Hindlimb muscle (tissue), 1 donor: ENCODE measurements at places on chromosomes 7 and 10. TPM values are rescaled to one million over a fixed set of nuclear protein-coding genes. Genes with fewer than 3 reads are reported as not detected.
A peak's percentile ranks its signal among the peaks of the same experiment; 100 is the strongest.

UTF1 gene
- not detected for polyA plus RNA-seq

WNT2 gene
- 1.1 TPM for polyA plus RNA-seq

CALHM1 gene
- 0.06 TPM for polyA plus RNA-seq

FANK1 gene
- polyA plus RNA-seq, result 0.56 TPM

DNA sequence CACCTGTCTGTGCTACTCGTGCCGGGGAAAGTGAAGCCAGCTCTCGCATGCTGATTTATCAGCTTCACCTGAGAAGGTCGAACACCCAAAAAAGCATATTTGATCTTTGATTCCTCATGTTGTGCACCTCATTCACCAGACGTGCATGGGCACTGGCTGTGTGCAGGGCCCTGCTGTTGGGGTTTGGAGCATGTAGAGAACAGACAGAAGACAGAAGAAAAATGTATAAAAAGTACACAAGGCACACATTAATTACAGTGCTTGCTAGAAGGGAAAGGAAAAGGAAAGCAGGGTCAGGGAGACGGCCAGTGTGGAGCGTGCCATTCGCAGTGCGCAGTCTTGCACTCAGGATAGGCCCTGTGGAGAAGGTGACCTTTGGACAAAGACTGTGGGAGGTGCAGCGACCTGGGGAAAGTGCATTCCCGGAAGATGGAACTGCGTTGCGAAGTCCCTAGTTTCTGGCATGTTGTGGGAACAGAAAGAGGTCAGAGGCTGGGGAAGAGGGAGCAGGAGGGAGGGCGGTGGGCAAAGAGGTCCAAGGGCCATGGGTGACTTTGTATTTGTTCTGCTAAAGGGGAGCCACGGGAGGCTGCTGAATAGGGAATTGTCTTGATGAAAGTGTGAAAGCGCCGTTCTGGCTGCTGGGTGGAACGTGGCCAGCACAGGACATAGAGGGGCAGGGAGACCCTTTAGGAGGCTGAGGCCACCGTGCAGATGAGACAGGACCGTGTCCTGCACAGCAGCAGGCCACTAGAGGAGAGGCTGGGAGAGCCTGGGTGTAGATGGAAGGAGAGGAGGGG lies 232.8 kb downstream of the GLRX3 start:
- DNase-seq, result no peak

- DNase-seq, result no peak
Observed at GRCh38 chr7:70678621-70679251, 453.2 kb upstream of the GALNT17 start.

GRCh38 chr7:103695521-103695920 lies 249.5 kb upstream of the SLC26A5 start:
- DNase-seq, result no peak

GRCh38 chr7:99560834-99561736 lies 2.6 kb downstream of the ZNF655 start:
- DNase-seq, result no peak

- no peak for DNase-seq
Observed at GRCh38 chr7:1839701-1840100, 169.6 kb downstream of the ELFN1 start.

- peak; percentile 50 for DNase-seq
Observed at GRCh38 chr10:68327889-68328786, 3.7 kb upstream of the HNRNPH3 start.

DNA sequence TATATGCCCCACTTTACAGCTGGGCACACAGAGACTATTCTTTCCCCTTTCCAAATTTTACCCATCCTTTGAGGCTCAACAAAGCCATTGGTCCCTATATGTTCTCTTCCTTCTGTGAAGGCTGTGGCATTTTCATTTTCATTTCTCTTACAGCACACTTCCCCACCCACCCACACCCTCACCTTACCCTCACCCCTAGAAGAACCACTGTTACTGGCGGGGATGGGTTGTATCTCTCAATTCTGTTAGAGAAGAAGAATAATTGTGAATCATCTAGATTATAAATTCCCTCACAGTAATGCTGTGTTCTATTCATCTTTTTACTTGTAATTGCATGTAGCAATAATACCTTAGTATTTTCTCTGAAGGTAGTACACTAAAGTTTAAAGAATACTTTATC lies 10.2 kb upstream of the CCDC71L start:
- DNase-seq, result no peak

DNA sequence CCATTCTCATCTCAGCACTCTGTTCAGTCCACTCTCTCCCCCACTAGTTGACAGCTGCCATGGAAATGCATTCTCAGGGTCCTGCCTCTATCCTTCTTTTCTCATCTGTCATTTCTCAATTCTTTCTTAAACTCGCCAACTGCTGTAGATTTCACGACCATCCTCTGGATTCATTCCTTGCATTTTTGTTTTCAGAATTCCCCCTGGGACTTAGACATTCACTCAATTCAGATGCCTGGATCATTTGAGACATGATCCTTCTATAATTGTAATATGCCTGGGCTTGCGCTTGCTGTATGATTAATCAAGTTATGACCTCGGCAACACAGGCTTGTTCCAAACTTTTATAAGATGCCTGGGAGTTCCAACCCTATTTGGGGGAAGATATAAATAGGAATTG lies 104.5 kb downstream of the RAB11FIP2 start:
- DNase-seq, result no peak

- no peak for DNase-seq
Observed at GRCh38 chr7:2603044-2603965, 28.5 kb upstream of the TTYH3 start.

GRCh38 chr7:132245539-132245938 lies 330.7 kb downstream of the PLXNA4 start:
- DNase-seq, result no peak
